ENCODE measurements at places on chromosomes 1 and 21.

DNA sequence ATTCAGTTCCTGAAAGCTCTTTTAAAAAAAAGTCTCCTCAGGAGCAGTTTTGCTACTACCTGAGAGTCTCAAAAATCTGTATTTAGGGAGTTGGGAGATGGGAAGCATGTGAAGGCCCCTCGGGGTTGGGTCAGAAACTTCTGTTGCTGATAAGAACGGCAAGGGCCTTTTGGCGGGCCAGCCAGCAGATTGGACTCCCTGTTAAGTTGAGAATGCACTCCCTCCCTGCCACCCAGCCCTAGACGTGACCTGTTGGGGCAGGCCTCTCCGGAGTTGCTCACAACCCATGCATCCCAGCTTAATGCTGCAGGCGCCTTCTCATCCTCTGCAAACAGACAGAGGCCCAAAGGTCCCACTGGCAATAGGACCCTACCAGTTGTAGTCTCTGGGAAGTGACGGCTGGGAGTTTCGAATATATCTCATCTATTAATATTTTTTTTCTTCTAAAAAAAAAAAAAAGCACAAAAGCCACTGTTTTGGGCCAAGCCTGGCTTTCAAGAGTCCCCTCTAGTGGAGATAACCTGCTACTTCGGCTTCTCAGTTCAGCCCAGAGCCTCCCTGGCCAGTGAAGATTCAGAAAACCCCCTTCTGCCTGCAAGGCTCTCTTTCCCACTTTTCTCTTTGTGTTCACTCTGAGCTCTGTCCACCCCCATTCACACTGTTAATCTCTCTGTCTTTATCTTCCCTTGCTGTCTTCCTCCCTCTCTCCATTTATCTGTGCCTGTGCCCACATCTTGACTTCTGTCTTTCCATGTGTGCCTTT is 5.3 kb downstream of the PLXNA2 start:
- no peak for DNase-seq

- no peak for DNase-seq
Measured at GRCh38 chr21:42942244-42942643, 16.8 kb upstream of the ERVH48-1 start.

- no peak for DNase-seq
Measured at GRCh38 chr1:93567255-93567918, 114.2 kb downstream of the BCAR3 start.

DNA sequence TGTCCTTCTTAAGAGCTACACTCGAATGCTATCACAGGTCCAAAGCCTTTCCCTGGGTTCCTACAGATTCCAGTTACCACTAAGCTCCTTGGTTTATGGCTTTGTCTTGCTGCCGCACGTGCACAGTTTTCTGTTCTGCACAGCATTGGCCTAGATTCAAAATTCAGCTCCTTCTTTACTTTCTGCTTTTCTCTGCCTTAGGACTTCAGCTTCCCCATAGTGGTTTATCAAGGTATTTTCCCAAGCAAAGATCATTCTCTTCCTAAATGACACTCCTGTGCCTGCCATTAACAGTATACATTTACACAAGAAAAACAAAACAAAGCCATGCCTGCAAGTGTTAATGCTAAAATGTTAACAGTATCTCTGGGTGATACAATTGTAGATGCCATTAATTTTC is 41.8 kb downstream of the PTPRU start:
- no peak for DNase-seq

GRCh38 chr21:43956670-43957035 is 55.5 kb upstream of the TRAPPC10 start:
- DNase-seq: no peak

DNA sequence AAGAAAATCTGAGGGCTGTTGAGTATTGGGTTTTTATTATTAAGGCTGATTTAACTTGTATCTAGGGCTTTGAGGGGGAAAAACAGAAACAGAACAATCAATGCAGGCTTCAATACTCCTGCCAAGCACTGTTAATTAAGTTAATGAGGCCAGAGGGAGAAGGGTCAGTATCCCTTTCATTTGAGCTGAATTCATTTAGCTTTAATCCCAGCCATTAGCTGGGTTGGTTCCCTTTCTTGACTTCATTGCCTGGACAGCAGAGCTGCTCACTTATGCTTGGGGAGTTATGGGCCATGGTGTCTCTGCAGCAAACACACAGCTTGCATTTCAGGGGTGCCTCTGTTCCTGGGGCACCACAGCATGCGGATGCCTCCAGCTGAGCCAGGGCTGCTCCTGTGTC is 16.3 kb downstream of the TLR5 start:
- no peak for DNase-seq

DNA sequence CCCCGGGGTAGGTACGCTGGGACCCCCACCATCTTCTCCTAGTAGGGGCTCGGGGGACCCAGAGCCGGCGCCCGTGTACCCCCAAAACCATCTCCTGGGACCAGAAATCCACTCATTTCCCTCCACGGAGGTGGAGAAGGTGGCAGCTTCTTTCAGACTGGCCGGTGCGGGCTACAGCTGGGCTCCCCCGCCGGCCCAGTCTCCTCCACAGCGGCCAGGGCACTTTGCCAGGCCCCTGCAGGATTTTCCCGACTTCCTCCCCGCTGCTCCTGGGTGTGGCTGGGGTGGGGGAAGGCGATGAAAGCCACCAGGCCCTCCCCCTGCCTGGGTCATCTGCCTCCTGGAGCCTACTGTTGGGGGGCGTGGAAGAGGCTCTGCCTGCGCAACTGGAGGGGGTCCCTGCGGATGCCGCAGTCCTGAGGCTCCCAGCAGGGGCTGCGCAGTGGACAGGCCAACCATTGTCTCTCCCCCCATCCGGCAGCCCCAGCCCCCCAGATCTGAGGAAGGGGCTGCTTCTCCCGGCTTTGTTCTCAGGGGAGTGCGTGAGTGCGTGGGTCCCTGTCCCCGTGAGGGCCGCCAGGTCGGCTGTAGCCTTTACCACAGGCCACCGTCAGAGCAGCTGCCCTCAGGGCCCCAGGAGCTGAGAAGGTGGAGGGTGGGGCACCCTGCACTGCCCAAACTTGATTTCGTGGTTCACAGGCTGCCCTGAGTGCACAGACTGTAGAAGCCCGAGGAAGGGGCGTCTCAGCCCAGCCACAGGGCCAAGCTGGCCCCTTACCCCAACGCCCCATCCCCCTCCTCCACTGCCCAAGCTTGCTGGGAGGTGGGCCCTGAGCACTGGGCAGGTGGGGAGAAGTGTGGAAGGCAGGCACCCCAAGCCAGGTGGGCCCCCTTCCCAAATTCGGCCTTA is 1.3 kb downstream of the AGRN start:
- no peak for DNase-seq

- DNase-seq: no peak
Measured at GRCh38 chr1:25135909-25136308, 96.4 kb downstream of the SYF2 start.

GRCh38 chr1:168811176-168811575 is 82.2 kb upstream of the DPT start:
- no peak for DNase-seq

- DNase-seq: no peak
Measured at GRCh38 chr1:43395523-43395922, 5.8 kb downstream of the SZT2 start.

- DNase-seq: no peak
Measured at GRCh38 chr1:42420121-42420520, 35.7 kb downstream of the ZMYND12 start.

- DNase-seq: peak; percentile 23
Measured at GRCh38 chr1:27816921-27817630, 13.5 kb upstream of the PPP1R8 start.

GRCh38 chr1:44389437-44389836 is 15.6 kb upstream of the RNF220 start:
- no peak for DNase-seq

DNA sequence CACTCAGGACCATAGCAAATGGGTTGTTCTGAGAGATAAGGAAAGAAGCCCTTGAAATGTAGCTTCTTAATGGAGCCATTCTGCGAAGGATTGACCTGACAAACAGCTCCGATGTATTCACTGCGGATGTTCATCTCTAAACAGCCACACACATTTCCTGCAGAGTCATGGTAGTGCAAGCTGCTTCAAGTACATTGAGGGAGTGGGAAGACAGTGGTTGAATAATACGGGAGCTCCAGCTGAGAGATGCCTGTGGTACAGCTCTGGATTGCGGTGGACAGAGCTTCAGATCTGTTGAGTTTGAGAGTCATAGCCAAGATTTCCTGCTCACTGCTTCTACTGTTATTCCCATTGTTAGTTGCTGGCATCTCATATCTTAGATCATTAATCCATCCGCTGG is 86.6 kb downstream of the ZBTB18 start:
- no peak for DNase-seq

- DNase-seq: peak; percentile 63
Measured at GRCh38 chr21:42991992-42992740, 17.8 kb downstream of the PKNOX1 start.

DNA sequence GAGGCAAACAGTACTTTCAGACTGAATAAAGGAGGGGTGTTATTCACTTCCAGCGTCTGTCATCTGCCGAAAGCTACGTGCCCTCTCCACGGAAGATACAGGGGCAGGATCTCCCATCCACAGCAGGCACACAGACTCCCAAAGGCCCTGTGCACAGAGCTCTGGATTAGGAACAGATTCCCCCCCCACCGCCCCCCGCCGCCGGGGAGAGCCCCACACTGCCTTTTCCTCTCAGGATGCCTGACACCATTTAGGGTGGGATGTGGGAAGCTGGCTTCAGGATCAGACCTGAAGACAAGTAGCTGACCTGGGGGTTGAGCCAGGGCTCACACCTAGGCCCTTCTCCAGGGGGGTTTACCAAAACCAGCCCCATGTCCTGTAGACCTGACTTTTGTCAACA is 8.4 kb upstream of the TCP10L start:
- no peak for DNase-seq

DNA sequence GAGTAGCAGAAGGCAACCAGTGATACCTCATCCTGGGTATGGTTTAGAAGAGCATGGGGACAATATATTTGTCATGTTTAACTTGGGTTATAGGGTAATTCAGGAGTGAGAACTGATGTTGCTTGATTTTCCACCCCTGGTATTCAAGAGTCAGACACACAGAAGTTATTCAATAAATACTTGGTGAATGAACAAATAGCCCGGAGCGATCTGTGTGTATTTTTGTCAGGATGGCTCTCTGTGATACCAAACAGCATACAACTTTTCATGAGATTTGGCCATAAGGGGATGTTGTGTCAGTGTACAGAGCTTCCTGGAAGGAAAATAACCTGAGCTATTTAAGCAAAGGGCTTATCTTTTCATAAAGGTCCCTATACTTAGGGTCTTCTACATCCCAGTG is 270.2 kb upstream of the C1orf87 start:
- DNase-seq: no peak

DNA sequence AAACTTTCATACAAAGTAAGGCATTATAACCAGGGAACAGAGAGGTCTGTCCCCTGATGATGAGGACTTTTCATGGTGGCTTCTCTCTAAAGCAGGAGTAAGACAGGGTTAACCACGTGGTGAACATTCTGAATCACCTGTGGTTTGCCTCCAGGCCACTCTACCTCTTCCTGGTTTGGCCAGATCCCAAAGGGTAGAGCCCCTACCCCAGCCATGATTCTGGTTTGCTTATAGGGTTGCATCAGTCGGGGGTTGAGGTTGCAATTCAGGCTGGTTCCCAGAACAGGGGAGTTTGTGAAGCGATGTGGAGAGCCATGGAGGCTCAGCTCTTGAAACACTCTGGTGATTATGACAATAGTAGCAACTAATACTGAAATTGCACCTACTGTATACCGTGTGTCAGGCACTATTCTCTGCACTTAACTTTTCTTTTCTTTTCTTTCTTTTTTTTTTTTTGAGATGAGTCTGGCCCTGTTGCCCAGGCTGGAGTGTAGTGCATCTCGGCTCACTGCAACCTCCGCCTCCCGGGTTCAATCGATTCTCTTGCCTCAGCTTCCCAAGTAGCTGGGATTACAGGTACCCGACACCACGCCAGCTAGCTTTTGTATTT is 8.3 kb downstream of the CNR2 start:
- no peak for DNase-seq

DNA sequence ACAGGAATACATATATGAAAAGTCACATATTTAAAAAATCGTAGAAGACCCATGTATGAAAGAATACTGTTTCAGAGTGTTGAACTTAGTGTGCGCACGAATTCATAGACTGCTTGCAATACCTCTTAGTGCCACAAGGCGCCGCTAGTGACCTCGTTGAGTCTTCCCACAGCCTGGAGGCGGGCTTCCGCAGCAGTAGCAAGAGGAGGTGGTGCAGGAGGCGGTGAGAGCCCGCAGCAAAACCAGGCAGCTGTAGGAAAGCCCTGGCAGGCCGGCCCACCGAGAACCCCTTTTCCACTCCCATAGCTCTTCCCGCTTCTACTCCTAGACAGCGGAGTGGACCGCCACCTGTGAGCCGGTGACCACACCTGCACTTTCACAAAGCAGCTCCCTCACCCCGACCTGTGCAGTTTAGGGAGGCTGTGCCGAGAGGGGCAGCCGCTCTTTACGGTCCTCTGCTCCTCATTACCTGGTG is 23.5 kb downstream of the MTARC1 start:
- DNase-seq: peak; percentile 36

- DNase-seq: no peak
Measured at GRCh38 chr1:193629875-193630274, 443.5 kb upstream of the B3GALT2 start.

- no peak for DNase-seq
Measured at GRCh38 chr21:42260121-42260520, 41.2 kb downstream of the ABCG1 start.

DNA sequence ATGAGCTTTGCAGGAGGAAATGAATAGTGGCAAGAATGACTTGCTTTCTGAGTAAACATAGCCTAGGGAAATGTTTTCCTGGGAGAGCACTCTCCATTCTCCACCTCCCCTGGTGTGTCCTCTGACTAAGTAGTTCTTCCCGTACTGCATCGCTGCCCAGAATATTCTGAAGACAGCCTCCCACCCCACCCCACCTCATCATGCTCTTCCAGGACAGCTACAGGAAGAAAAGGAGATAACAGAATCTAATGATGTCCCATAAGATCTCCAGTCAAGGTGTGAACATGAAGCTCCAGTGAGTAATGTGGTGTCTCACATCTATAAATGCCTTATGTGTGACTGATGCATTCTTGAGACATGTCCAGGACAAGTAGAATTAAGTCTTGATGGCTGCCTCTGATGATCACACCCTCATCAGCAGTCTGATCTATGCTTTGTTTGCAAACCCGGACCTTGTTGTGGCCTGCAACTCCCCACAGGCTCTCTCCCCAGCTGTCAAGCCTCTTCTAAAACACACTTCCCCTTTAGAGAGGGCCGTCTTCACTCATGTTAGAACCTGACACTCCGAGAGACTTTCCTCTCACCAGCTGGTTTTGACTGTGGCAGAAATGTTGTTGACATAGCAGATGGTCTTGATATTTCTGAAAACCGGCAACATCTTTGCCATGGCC is 183.0 kb downstream of the CYYR1 start:
- DNase-seq: no peak

GRCh38 chr1:162233066-162233465 is 143.6 kb downstream of the SPATA46 start:
- DNase-seq: no peak

Measured in smooth muscle cell of the brain vasculature (primary cell).